ENCODE measurements at places on chromosomes 13 and 19.
A peak's percentile ranks its signal among the peaks of the same experiment; 100 is the strongest.

DNA sequence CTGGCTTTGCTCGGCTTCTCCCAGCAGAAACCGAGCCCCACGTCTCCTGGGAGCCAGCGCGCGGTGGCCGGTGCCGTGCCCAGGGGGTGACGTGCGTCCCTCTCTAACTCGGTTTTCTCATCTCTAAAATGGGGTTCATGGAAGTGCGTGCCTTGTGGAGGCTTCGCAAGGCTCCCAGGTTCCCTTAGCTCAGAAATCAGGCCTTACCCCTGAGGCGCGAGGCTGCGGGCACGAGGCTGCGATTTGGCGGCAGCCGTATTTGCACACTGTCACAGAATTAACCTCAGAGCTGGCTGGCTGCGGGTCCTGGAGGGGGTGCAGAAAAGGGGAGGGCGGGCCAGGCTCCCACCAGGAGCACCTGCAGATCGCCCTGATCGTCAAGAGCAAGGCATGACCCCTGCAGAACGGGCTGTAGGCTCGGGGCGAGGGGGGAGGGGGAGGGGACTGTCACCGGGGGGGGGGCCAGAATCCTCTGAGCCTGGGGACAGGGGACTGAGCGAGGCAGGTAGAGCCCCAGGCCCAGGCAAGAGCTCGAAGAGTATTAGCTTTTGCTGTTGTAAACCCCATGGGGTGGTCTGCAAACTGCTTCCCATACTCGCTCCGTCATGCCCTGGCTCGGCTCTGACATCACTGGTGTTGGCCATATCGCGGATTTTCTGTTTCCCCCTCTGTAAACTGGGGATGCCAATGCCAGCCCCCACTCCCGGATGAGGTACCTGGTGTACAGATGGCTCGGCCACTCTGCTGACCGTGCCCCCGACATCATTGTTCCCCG, 62.2 kb downstream of the CCNE1 start:
- DNase-seq = no peak

DNA sequence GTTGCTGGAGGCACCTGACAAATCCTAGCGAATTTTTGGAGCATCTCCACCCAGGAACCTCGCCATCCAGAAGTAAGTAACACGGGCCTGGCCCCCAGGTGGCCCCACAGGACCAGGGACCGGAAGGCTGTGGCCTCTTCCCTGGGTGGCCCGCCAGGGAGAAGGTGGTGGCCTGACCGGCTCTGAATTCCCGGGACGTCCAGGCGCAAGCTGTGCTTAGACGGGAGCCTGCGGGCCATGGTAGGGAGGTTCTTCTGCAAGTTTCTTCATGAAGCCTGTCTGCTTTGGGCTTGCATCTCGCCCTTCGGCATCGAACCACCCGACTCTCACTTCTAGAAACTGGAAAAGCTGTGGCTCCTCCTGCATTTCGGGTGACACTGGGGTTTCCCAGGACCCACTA, 47.4 kb downstream of the KDM4B start:
- DNase-seq = no peak

GRCh38 chr19:19602136-19602712, 16.3 kb downstream of the PBX4 start:
- DNase-seq = no peak

DNA sequence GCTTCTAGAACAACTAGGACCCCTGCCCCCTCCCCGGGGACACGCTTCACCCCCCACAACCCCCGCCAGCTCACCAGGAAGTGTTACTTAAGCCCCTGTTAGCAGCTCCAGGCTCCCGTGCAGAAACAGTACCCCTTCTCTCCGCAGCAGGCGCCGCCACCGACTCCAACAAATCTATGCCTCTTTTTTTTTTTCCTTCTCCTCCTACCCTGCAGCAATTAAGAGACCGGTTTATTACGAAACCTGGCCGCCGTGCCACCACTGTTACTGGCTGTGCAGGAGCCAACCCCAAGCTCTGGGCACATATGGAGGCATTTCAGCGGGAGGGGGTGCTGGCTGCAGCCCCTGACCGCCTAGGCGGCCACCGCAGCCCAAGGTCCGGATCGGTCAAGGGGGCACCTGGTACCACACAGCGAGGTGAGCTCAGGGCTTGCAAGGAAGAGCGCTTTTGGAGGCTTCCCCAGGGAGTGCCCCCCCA, 2.4 kb downstream of the GADD45B start:
- DNase-seq = peak; percentile 72

- peak; percentile 39 for DNase-seq
Measured at GRCh38 chr13:114105521-114106225, 26.8 kb downstream of the RASA3 start.

GRCh38 chr13:22275393-22275792, 604.5 kb downstream of the FGF9 start:
- no peak for DNase-seq

- DNase-seq = no peak
Measured at GRCh38 chr13:36979361-36980050, 19.6 kb downstream of the ALG5 start.

DNA sequence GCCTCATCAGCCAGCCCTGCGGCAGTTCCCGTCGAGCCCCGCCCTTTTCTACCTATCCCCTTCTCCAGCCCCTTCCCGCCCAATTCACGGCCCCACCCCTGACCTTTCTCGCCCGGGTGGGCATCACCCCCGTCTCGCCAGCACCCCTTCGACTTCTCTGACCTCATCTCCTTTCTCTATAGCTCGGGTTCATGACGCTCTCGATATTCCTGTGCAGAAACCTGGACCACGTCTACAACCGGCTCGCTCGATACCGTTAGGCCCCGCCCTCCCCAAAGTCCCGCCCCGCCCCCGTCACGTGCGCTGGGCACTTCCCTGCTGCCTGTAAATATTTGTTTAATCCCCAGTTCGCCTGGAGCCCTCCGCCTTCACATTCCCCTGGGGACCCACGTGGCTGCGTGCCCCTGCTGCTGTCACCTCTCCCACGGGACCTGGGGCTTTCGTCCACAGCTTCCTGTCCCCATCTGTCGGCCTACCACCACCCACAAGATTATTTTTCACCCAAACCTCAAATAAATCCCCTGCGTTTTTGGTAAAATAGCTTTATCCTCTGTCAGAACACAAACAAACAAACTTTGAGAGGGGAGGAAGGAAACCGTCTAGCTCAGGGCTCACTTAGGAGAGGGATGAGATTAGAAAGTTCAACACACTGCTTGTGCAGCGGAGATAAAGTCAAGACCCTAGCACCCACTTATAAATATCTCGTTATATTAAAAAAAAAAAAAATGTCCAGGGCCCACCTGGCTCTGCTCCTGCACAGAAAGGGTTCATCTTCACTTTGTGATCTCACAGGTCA, 5.1 kb downstream of the CD37 start:
- DNase-seq = peak; percentile 51

GRCh38 chr13:94546061-94546839, 49.7 kb downstream of the TGDS start:
- no peak for DNase-seq

GRCh38 chr13:44921931-44922758, 67.1 kb downstream of the NUFIP1 start:
- no peak for DNase-seq

DNA sequence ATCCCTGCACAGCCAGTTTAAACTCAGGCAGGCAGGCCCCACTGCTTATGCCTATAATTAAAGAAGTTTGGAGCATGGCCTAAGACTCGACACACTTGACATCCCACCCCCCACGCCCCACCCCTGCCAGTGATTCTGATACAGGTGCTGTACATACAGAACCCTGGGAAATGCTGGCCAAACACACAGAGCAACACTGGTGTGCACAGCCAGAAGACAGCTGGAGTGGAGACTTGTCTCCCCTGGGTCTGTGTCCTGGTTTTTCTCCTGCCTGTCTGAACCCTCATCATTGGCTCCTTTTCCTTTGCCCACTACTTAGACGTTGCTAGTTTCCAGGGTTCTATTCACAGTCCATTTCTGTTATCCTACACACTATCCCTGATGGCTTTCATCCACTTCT, 76.8 kb downstream of the DLEU7 start:
- no peak for DNase-seq

DNA sequence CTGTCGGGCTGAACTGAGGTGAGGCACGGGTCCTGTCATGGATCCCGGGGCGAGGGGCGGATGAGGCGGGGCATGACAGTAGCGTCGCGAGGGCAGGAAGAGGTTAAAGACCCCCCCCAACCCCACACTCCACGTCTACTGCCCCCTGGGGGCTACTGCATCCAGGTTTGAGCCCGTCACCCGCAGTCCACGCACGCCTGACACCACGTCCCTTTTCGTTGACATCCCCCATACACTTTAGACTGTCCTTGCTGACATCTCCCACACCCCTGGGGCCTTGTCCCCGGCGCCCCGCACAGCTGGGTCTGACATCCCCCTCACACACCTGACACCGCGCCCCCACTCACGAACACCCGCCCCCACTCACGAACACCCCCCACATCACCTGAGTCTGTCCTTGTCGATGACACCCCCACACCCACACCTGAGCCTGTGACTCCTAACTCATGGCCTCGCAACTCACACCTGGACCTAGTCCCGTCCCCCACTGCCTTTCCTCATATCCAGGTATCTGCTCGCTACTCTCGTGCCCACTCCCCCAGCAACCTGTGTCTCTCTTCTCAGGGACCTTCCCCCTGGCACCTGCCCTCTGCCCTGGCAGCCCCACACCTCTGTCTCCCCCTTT, 416 bp downstream of the SLC25A42 start:
- no peak for DNase-seq

DNA sequence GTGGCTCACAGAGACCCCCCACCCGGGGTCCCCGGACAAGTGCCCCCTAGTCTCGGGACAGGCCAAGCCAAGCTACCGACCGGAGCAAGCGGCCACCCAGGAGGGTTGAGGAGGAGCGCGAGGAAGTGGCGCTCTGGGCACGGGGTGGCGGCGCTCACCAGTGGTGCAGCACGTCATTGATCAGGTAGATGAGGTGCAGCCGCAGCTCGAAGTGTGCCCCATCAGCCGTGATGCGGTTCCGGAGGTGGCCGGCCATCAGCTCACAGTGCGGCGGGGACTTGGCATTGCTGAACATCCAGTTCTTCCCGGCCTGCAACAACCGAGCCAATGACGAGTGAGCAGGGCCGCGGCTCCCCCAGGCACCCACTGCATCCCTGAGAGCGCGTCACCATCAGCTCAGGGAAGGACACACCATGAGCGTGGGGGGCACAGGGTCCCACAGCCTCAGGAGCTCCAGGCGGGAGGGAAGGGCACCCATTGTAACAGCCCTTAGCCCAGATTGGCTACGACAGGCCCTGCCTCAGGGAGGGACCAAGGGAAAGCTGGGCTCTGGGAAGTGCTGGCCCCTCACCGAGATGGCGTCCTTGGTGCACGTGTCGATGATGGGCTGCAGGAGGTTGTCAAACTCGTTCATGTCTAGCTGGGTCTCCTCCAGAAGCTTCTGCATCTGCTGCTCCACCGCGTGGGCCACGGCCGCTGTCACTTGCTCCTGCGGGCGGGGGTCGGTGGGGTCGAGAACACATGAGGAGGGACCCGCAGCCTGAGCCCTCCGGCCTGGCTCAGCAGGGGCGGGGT, 9.6 kb downstream of the CHERP start:
- DNase-seq = no peak

DNA sequence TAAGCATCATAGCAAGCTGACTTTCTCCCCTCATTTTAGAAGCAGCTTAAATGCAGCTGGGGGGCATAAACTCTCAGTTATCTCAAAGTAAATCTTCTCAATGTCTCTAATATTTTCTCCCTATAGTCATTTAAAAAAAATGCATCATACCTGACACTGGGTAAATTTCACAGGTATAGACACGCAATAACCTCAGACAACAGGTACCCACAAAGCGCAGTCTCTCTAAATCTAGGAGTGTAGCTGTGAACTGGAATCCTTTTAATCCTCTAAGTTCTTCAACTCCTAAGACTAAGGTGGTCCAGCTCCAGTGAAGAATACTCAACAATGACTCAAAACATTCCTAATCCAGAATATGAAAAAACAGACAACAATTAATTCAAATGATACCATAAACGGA, 141.2 kb downstream of the MYCBP2 start:
- DNase-seq = no peak

DNA sequence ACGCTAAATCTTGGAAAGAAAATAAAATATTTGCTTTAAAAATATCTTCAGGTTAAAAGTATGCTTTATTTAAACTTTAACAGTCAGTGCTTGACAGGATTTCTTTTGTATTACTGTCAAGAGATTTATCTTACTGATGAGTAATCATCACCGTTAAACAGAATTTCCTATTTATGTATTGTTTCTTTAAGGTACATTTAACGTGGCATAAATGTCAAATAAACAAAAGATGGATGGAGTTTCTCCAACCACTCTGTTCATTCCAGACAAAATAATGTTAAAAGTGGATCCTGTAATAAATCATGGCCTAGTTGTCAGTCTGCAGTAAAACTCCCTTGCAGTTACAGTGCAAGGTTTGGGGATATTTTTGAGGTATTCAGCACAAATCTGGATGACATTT, 298.3 kb downstream of the DIAPH3 start:
- no peak for DNase-seq

- DNase-seq = no peak
Measured at GRCh38 chr13:114037674-114038073, 63.8 kb upstream of the C13orf46 start.

GRCh38 chr13:108154421-108154858, 60.9 kb downstream of the LIG4 start:
- DNase-seq = no peak

DNA sequence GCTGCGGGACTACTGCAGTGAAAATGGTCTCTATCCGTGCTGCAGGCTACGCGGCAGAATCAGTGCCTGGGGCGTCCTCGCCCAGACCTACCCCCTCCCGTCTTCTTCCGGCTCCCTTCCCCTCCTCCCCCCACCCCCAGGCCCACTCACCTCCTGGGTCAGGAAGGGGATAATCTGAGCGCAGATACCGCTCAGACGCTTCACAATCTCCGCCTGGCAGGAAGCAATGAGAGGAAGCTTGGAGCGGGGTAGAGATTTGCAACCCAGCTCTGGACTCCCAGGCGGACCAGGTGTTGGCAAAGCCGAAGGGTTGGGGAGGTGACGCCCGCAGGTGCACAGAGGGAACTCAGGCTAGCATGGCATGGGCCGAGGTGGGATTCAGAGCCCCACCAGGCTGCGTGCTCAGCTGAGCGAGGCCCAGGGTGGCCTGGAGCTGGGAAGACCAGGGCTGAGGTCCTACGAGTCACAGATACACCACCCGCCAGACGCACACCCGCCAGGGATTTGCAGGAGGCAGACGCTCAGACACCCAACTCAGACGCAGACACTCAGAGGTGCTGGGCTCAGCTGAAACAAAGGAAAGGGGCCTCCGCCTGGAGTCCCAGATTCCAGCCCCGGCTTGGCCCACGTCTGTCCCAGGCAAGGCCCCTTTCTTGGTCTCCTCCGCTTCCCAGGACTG, 4.1 kb downstream of the TLE2 start:
- no peak for DNase-seq

GRCh38 chr13:20608438-20609020, 41.6 kb downstream of the IFT88 start:
- no peak for DNase-seq

- DNase-seq = no peak
Measured at GRCh38 chr13:95226050-95226449, 75.2 kb downstream of the ABCC4 start.

GRCh38 chr13:48585456-48585840, 52.6 kb upstream of the RCBTB2 start:
- DNase-seq = no peak

Data from activated CD8-positive, alpha-beta memory T cell treated with anti-CD3 and anti-CD28 coated beads, Interleukin-2, amount 50 U/mL, for 48 hours (primary cell).